ENCODE measurements at places on chromosomes 16 and 17.
A peak's percentile ranks its signal among the peaks of the same experiment; 100 is the strongest.

- DNase-seq, result no peak
Observed at GRCh38 chr17:83153681-83154310, 74.4 kb downstream of the METRNL start.

- peak; percentile 70 for DNase-seq
Observed at GRCh38 chr16:66618588-66619375, 14.3 kb downstream of the CMTM3 start.

DNA sequence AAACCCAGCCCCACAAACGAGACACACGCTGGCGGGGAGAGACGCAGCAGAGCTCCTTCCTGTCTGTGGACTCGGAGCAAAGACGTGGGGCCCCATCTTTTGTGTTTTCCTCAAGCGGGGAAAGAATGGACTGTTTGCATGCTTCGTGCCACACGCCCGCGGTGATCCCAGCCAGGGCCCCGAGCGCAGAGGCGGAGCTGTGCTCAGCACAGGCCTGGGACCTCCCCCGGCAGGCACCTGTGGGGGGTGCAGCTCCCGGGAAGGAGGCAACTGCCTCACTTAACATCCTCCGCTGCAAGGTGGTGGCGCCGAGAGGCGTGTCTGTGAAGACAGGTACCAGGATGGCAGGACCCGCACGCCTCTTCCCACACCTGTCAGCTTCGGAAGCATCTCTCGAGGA lies 19.1 kb downstream of the TRARG1 start:
- DNase-seq, result no peak

- DNase-seq, result peak; percentile 57
Observed at GRCh38 chr16:14486520-14487303, 143.3 kb downstream of the PARN start.

DNA sequence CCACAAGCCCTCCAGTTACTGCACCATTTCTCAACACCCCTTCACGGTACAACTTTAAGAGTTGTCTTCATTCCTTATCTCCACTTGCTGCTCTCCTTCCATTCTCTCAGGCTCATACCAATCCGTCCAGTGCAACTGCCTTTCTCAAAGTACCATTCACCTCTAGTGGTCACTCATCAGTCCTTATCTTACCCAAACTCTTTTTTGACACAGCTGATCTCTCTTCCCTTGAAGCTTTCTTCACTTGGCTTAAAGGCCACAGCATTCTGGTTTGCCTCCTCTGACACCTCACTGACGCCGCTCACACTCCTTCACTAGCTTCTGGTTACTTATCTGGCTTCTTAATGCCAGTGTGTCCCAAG lies 24.9 kb downstream of the UBE2G1 start:
- DNase-seq, result no peak

- DNase-seq, result peak; percentile 88
Observed at GRCh38 chr17:48241131-48241591, 133.6 kb downstream of the SNX11 start.

- no peak for DNase-seq
Observed at GRCh38 chr16:11587643-11588247, 1.0 kb upstream of the LITAF start.

- no peak for DNase-seq
Observed at GRCh38 chr16:25065899-25066298, 45.6 kb upstream of the LCMT1 start.

- DNase-seq, result no peak
Observed at GRCh38 chr16:4666537-4667202, 26.7 kb upstream of the NUDT16L1 start.

DNA sequence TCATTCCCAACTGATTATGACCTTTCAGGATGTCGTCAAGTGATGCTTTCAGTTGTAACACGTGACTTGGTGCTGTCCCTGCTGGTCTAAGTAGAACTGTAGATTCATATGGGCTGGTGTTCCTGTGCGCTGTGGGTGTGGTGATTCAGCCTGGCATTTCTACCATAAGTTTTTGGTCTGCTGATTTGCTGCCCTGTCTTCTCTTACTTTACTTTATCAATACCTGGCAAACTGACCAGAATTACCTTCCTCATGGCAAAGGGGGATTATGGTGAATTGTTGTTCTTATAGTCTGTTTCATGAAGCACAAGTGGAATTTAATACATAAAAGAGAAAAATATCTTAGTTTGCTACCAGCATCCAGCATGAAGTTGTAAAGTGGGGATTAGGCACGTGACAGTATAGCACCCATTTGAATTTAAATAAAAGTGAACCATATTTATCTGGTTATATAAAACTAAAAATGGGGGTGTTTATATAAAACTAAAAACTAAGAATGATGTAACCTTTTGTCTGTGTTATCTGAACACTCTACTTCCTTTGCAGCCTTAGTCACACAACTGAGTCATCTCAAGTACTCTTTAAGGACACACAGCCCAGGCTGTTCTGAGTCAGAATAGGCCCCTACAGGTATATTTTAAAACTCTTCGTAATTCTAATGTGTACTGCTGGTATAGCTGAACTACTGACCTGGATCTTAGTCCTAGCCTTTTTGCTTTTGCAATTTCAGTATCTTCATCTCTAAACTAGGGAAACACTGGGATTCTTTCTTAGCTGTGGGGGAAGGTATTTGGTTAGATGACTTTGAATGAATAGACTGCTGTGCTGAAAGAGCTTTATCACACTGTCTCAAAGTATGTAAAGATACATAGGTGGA lies 28.3 kb downstream of the TTC19 start:
- DNase-seq, result peak; percentile 85

DNA sequence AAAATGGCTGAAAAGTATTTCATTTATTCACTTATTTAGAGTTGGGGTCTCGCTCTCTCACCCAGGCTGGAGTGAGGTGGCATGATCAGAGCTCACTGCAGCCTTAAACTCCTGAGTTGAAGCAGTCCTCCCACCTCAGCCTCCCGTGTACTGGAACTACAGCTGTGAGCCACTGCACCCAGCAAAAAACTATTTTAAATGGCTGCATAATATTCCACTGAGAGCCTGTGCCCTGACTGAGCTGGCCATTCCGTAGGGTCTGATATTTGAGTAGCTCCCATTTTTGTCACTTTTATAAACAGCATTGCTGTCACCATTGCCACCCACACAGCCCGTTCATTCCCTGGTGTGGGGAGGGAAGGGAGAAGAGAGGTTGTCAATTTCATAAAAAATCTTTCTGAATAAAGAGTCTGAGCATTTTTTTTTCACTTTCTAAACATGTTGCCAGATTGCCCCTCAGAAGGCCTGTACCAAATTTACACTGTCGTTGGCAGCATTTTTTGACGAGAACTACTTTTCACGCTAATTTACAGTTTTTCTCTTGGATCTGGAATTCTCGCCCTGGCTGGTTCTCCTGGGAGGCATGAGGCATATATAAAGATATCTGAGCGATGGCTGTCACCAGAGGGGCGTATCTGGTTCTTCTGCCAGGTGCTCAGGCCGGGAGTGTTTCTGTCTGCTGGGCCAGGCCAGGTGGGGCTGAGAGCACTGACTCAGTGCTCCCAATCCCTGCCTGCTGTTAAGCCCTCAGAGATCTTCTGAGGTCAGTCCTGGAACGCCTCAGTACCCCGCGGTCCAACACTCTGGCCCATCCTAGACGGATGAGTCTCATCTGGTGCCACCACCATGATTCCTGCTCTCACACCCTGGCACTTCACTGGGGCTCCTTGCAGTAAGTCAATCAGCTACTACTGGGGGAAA lies 7.2 kb upstream of the KIFC3 start:
- no peak for DNase-seq

DNA sequence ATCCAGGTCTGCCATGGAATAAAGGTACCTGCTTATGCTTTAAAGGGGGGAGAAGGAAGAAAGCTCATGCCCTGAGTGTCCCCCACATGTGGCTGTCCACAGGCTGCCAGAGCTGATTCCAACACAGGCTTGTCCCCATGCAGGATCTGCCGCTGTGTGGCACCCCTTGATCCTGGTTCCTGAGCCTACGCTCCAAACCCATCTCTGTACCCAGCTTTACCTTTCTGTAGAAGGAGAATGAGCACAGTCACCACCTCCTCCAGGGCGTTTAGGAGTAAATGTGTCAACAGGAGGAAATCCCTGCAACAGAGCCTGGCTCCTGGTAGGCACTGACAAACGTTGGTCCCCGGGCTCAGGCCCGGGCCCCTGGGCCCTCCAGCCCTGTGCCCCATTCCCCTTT lies 175.6 kb downstream of the RBFOX3 start:
- DNase-seq, result no peak

DNA sequence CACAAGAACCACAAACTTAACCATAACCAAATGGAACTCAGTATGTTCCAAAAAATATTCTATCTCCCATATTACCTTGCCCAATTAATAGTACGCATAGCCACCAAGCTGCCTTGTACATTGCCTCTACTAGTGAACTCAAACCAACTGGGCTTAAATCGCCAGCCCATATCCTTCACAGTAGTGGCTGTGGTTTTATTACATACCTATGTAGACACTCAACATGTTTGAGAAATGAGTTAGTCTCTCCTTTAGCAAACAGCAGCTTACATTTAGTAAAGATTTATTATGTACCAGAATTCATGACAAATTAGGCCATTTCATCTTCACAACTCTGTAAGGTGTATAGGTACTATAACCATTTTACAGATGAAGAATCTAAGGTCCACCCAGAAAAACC lies 41.4 kb downstream of the GRB2 start:
- DNase-seq, result no peak

DNA sequence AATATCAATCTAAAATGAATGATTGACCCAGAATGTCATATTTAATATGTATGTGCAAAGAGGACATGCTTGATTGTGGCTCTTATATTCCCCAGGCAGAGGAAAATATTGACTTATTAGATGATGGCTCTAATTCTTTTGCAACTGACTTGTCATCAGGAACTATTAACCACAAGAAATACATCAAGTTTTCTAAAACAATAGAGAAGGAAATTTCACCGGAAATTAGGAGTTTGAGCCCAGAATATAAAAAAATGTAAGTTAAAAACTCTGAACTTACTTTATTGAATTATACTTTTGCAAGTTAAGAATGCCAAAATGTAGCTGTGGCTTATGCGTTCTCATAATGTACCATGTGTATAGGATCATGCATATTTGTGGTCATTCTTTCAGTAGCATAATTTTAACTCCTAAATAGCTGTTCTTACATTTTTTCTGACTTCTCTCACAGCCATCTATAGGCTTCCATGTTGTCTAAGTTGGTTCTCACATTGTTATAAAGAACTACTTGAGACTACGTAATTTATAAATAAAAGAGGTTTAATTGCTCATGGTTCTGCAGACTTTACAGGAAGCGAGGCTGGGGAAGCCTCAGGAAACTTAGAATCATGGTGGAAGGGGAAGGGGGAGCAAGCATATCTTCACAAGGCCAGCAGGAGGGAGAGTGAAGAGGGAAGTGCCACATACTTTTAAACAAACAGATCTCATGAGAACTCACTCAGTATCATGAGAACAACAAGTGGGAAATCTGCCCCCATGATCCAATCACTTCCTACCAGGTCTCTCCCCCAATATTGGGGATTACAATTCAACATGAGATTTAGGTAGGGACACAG lies 11.6 kb downstream of the EFCAB13 start:
- DNase-seq, result no peak

DNA sequence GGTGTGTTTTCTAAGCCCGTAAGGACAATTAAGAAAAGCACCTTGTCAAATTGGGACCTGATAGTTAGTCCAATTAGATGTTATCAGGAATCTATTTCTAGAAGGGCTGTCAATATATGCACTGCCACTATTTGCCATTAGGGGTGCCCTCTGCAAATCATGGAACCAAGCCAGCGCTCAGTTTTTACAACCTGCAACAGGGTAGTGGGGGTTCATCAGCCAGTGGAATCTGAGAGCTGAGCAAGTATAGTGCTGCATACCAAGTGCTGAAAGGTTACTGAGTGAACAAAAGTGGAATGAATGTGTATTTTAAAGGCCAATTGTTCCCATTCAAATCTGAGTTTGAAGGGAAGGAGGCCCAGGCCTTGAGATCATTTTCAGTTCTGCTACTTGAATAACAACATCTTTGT lies 10.4 kb downstream of the PRR11 start:
- DNase-seq, result peak; percentile 49

DNA sequence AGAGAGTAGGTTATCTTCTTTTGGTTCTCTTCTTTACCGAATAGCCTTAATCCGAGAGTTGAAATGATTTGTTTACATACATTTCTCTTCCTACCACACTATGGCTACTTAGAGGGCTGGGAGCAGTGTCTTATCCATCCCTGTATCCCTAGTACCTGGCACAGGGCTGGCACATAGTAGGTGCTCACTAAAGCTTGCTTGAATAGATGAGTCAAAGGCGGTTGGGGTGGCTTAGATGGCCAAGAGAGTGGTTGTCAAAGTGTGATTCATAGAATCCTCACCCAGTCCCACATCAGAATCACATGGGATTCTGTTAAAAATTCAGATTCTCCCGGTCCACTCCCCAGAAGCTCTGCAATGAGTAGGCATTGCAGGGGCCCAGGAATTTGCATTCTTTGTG lies 11.1 kb downstream of the CHAD start:
- DNase-seq, result no peak

DNA sequence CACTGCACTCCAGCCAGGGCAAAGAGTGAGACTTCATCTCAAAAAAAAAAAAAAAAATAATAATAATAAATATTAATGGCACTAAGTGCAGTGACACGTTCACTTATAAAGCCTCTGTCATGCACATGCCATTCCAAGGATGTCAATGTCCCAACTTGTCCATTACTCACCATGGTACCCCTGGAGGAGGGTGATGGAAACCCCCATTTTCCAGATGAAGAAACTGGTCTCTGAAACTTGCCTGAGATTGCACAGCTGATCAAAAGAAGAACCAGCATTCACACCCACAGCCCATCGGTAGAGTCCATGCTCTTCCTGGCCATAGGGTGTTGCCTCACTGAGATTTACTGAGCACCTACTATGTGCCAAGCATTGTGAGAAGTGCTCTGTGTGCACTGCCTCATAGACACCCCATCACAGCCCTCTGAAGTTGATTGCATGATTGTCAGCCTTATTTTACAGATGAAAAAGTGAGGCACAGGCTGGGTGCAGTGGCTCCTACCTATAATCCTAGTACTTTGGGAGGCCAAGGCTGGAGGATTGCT lies 123.7 kb downstream of the ABCC1 start:
- no peak for DNase-seq

DNA sequence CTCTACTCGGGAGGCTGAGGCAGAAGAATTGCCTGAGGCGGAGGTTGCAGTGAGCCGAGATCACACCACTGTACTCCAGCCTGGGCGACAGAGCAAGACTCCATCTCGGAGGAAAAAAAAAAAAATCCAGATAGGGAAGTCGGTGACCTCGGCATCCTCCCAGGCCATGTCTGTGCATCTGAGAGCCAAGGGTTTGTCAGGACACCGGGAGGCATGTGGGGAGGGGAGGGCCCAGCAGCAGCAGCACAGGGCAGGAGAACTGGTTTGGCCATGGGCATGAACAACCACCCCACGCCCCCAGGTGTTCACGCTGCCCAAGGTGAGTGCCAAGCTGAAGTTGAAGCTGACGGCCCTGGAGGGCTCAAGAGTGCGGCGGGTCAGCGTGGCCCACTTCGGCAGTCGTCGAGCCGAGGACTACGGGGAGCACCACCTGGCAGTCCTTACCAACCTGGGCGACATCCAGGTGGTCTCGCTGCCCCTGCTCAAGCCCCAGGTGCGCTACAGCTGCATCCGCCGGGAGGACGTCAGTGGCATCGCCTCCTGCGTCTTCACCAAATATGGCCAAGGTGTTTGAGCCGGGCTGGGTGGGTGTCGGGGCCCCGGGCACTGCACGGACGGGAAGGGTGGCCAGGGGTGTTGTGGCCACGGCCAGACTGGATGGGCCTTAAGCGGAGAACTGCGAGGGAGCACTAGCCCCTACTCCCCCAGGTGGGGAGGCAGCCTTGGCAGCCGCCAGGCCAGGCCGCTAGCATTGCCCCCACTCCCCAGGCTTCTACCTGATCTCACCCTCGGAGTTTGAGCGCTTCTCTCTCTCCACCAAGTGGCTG lies 14.7 kb upstream of the MYO15B start:
- DNase-seq, result no peak
